Ovary (tissue), 10 donors: ENCODE measurements at places on chromosomes 6 and 20. TPM values are rescaled to one million over a fixed set of nuclear protein-coding genes. Genes with fewer than 3 reads are reported as not detected.

DNA sequence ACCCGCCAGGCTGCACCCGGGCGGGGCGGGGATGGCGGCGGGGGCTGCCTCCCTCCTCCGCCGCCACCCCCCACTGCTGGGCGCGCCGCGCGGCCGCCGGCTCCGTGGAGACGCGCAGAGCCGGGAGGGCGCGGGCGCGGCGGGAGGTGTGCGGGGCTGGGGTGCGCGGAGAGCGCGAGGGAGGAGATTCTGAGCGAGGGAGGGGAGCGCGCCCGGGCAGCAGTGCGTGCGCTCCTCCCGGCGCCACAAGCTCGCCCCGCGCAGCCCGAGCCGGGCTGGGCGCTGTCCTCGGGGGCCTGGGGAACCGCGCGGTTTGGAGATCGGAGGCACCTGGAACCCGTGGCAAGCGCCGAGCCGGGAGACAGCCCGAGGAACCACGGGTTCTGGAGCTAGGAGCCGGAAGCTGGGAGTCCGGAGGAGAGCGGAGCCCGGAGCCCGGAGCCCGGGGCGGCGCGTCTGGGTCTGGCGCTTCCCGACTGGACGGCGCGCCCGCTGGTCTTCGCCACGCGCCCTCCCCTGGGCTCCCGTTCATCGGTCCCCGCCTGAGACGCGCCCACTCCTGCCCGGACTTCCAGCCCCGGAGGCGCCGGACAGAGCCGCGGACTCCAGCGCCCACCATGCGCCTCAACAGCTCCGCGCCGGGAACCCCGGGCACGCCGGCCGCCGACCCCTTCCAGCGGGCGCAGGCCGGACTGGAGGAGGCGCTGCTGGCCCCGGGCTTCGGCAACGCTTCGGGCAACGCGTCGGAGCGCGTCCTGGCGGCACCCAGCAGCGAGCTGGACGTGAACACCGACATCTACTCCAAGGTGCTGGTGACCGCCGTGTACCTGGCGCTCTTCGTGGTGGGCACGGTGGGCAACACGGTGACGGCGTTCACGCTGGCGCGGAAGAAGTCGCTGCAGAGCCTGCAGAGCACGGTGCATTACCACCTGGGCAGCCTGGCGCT, at the start of gene NTSR1:
Gene NTSR1 (plus strand): TSS at position 246 of the 946 bp plus-strand sequence. CDS start 372 bp downstream, at position 618.
- no peak within 1 kb of the TSS for H3K4me3 ChIP-seq
- H3K27me3 ChIP-seq: peaks cover 5% of the 10 kb centered on the region
- H3K27ac ChIP-seq: no peak within 1 kb of the TSS
- no peaks in the 10 kb centered on the region for H3K4me1 ChIP-seq
- H3K36me3 ChIP-seq: no peaks in the 10 kb centered on the region
- DNase-seq: no peak

DNA sequence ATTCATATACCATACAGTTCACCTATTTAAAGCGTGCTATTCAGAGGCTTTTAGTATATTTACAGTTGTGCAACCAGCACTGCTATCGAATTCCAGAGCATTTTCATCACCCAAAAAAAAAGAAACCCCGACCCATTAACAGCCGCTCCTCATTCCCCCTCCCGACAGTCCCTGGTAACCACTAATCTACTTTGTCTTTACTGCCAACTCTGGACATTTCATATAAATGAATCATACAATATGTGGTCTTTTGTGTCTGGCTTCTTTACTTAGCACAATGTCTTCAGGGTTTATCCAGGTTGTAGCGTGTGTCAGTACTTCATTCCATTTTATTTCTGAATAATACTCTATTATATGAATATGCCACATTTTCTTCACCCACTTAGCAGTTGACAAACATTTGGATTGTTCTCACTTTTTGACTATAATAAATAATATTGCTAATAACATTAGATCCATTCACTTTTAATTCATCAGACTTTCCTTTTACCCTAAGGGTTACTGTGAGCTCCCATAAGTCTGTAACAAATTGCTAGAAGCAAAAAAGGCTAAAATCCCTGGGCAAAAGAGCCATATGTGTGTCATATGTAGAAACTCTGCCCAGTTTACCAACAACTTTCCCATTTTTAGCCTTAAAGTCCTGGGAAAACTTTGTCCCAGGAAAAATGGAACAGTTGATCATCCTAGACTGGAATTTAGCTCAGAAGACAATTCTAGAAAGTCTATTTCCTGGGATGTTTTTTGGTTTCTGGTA, 23.2 kb upstream of the ROS1 start:
- no peak for DNase-seq
- no peak overlapping the region for H3K4me3 ChIP-seq
- H3K4me1 ChIP-seq: no peaks in the 10 kb centered on the region
- H3K27ac ChIP-seq: no peak overlapping the region

Gene C6orf141
- total RNA-seq: 1.1 TPM

DNA sequence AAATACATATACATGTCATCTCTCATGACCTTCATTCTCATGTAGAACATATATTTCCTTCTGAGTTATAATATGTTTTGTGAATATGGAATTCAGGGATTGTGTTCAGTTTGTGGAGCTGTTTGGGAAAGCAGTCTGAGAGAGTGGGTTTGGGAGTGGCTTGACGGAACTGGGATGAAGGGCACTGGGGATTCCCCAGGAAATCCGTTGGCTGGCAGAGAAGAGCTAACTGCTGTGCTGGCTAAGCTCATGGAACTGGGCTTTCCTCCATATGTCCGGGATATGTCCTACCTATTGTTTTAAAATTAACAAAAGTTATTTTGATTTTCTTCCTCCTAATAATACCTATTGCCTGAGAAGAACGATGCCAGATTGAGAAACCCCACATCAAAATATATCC, 359.5 kb upstream of the FLRT3 start:
- H3K27me3 ChIP-seq: no peaks in the 10 kb centered on the region
- H3K27ac ChIP-seq: no peak overlapping the region
- DNase-seq: no peak
- no peak overlapping the region for H3K4me3 ChIP-seq
- H3K36me3 ChIP-seq: no peaks in the 10 kb centered on the region

DNA sequence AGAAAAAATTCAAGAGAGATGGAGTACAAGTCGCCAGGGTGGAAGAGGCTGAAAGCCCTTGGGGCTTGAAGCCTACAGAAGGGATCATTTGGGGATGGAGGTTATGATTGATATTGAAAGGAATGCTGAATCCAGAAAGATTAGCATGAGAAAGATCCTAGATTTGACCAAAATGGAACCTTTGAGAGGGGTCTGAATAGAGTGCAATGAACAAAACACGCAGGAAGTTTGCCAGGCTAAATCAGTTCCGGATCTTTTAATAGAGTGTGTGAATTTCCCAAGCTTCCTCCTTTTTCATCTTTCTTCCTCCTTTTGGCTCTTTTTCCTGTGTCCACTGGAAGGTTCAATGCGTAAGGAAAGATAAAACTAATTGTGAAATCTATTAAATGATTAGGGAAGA, 15.3 kb downstream of the IPCEF1 start:
- no peak overlapping the region for H3K4me3 ChIP-seq
- H3K27ac ChIP-seq: no peak overlapping the region
- no peaks in the 10 kb centered on the region for H3K27me3 ChIP-seq
- no peaks in the 10 kb centered on the region for H3K36me3 ChIP-seq

Gene BNIP5
- 0.24 TPM for total RNA-seq

Gene GDAP1L1
- 1.6 TPM for total RNA-seq

- no peaks in the 10 kb centered on the region for H3K27me3 ChIP-seq
- no peak overlapping the region for H3K4me3 ChIP-seq
- no peak overlapping the region for H3K27ac ChIP-seq
These were observed 134.0 kb upstream of the DTNBP1 start for GRCh38 chr6:15796844-15797243.

Gene UST
- total RNA-seq: 16.2 TPM

DNA sequence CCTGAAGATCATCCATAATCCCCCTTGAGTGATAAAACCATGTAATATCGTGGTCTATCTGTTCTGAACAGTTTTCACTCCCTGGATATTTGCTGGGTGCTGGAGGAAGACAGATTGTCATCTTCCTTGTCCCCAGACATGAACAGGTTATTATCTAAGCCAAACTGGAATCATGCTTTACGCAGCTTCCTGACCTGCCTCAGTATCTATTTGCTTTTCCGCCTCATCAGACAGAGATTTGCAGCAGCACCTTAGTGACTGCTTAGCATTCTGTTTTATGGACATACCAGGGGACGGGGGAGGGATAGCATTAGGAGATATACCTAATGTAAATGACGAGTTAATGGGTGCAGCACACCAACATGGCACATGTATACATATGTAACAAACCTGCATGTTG, 124.6 kb downstream of the SLC23A2 start:
- no peak for DNase-seq
- no peak overlapping the region for H3K4me3 ChIP-seq
- no peaks in the 10 kb centered on the region for H3K36me3 ChIP-seq
- H3K27ac ChIP-seq: no peak overlapping the region

Gene CALHM4
- not detected for total RNA-seq

GRCh38 chr20:41076776-41077175, 48.2 kb downstream of the TOP1 start:
- H3K4me1 ChIP-seq: peaks cover 5% of the 10 kb centered on the region
- H3K27ac ChIP-seq: no peak overlapping the region
- no peak for DNase-seq
- H3K36me3 ChIP-seq: no peaks in the 10 kb centered on the region
- H3K27me3 ChIP-seq: no peaks in the 10 kb centered on the region

GRCh38 chr6:131948692-131949619, 2.2 kb downstream of the CCN2 start:
- peak; percentile 26 for DNase-seq
- H3K4me3 ChIP-seq: peak overlapping the region; percentile 80
- H3K27ac ChIP-seq: peak overlapping the region; percentile 9

GRCh38 chr6:134757911-134758361, 192.0 kb downstream of the ALDH8A1 start:
- H3K4me1 ChIP-seq: no peaks in the 10 kb centered on the region
- no peak for DNase-seq
- no peak overlapping the region for H3K4me3 ChIP-seq
- H3K27ac ChIP-seq: no peak overlapping the region
- H3K36me3 ChIP-seq: no peaks in the 10 kb centered on the region

DNA sequence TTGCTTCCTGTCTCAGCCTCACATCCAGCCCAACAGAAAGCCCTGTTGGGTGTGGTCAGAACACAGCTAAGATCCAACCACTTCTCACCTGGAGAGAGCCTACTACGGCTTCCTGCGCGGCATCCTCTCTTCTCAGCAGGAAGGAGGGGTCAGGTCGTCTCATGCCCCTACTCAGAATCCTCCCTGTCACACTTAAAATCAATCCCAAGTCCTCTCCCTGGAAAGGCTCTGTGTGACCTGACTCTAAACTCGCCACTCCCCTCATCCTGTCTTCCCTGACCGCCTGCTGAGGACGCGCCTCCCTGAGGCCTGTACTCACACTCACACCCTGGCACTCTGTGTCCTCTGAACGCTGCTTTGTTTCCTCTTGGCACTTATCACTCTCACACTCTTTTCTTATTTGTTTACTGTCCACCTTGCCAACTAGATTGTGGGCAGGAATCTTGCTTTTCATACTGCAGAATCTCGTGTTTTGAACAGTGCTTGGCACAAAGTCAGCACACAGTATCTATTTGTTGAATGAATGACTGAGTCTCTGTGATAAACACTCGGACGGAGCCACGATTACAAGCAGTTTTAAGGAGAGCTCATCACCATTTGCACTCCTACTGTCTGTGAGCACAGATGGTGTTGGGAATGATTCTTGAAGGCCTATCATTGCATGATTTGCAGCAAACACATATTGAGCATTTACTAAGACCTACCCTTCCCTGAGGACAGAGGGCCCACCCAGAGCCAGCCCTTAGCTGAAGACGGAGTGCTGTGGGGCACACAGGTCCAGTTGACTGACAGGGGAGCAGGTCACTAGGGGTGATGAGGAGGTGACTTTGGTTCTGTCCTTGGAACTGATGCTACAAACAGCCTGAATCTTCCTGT, 18.7 kb downstream of the RAB5IF start:
- H3K4me1 ChIP-seq: no peaks in the 10 kb centered on the region
- H3K27me3 ChIP-seq: no peaks in the 10 kb centered on the region
- H3K4me3 ChIP-seq: no peak overlapping the region
- no peak overlapping the region for H3K27ac ChIP-seq

Gene C20orf141
- total RNA-seq: not detected

DNA sequence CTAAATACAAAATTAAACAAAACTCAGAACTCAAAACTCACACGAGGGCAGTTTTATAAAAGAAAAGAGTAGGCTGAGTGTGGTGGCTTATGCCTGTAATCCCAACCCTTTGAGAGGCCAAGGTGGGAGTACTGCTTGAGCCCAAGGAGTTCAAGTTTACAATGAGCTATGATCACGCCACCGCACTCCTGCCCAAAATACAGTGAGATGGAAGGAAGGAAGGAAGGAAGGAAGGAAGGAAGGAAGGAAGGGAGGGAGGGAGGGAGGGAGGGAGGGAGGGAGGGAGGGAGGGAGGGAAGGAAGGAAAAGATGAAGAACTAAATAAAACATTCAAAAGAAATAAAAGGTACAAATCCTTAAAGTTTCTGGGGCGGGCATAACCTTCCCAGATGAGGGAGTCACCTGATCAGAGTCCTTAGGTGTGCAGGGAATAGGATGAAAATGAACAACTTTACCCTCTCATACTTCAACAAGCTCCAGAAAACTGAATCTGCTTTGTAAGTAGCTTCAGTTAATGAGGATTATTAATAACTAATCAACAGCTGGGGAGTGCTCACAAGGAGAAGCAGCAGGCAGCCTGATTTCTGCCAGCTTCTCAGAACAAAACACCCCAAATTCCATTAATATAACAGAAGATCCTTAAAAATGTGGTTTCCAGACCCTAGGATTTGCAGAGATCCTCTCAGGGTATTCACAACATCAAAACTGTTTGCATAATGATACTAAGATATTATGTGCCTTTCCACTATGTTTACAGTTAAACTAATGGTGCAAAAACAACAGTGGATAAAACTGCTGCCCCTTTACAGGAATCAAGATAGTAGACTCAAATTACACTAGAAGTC, 21.8 kb downstream of the LMBRD1 start:
- H3K27me3 ChIP-seq: no peaks in the 10 kb centered on the region
- no peak overlapping the region for H3K27ac ChIP-seq
- no peaks in the 10 kb centered on the region for H3K36me3 ChIP-seq

- H3K4me3 ChIP-seq: no peak overlapping the region
- H3K36me3 ChIP-seq: no peaks in the 10 kb centered on the region
- peak; percentile 52 for DNase-seq
These were observed 17.3 kb upstream of the TXLNB start for GRCh38 chr6:139308936-139309603.

Gene GINS1
- 2.3 TPM for total RNA-seq

DNA sequence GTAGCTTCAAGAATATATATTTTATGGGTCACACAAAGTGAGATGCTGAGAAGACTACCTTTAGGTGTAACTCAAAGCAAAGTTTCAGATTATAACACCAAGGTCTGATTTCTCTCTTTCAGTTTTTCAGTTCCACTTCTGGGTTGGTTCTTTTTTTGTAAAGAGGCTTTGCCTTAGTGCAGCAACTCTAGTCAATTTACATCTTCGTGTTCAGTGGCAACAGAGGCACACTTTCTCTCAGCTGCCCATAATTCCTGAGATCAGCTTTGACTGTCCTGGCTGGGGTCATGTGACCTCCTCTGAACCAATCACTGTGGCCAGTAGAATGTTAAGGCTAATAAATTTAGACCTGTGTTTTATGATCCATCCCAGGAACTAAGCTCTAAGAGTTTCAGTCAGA, 120.2 kb downstream of the TINAG start:
- DNase-seq: no peak
- no peak overlapping the region for H3K27ac ChIP-seq
- no peaks in the 10 kb centered on the region for H3K27me3 ChIP-seq

- no peaks in the 10 kb centered on the region for H3K36me3 ChIP-seq
- H3K27me3 ChIP-seq: no peaks in the 10 kb centered on the region
- H3K27ac ChIP-seq: no peak overlapping the region
- no peaks in the 10 kb centered on the region for H3K4me1 ChIP-seq
These were observed 9.3 kb upstream of the EEF1A2 start for GRCh38 chr20:63508072-63508768.

GRCh38 chr20:5153612-5154542, 27.1 kb downstream of the CDS2 start:
- H3K4me1 ChIP-seq: peaks cover 10% of the 10 kb centered on the region
- no peaks in the 10 kb centered on the region for H3K36me3 ChIP-seq
- H3K4me3 ChIP-seq: no peak overlapping the region
- no peak overlapping the region for H3K27ac ChIP-seq
